Stimulated activated CD8-positive, alpha-beta memory T cell treated with anti-CD3 and anti-CD28 coated beads, Interleukin-7, amount 100 ng/mL, for 1 hour (primary cell): ENCODE measurements at places on chromosomes 16 and 17.

DNA sequence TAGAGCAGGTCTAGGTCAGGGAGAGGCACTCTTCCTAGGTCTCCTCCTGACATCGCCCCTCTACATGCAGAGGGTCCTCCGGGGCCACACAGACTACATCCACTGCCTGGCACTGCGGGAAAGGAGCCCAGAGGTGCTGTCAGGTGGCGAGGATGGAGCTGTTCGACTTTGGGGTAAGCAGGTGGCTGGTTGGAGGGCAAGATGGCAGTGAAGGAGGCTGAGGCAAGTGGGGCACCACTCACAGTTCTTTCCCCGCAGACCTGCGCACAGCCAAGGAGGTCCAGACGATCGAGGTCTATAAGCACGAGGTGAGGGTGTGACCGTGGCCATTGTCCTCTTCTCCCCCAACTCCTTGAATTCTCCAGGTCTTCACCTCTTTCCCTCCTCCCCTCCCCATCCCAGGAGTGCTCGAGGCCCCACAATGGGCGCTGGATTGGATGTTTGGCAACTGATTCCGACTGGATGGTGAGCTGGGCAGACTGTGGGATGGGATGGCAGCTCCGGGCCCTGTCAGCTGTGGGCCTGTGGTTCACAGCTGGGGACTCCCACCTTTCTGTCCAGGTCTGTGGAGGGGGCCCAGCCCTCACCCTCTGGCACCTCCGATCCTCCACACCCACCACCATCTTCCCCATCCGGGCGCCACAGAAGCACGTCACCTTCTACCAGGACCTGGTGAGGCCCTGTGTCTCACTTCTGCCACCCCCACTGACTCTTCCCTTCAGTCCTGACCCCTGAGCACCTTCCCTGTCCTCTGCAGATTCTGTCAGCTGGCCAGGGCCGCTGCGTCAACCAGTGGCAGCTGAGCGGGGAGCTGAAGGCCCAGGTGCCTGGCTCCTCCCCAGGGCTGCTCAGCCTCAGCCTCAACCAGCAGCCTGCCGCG is 3.0 kb downstream of the THOC6 start:
- no peak for DNase-seq

DNA sequence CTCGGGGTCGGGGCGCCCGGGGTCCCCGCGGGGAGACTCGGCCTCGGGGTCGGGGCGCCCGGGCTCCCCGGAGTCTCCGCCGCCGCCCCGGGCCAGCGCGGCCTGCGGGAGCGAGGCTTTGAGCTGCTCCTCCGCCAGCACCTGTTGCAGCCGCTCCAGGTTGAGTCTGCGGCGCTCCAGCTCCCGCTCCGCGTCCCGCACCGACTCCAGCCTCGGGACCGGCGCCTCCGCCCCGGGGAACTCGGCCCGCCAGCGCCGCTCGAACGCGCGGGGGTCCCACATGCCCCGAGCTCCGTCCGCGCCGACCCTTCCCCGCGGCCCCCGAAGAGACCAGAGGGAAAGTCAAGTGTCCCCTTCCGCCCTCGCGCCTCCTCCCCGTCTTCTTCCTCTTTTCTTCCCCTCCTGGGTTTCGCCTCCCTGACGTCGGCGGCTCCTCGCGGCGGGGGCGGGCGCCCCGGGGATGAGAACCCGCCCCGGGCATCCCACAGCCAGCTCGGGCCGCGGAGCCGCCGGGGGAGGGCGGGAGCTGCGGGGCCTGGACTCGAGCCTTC is 40.8 kb upstream of the BHLHA9 start:
- no peak for DNase-seq

DNA sequence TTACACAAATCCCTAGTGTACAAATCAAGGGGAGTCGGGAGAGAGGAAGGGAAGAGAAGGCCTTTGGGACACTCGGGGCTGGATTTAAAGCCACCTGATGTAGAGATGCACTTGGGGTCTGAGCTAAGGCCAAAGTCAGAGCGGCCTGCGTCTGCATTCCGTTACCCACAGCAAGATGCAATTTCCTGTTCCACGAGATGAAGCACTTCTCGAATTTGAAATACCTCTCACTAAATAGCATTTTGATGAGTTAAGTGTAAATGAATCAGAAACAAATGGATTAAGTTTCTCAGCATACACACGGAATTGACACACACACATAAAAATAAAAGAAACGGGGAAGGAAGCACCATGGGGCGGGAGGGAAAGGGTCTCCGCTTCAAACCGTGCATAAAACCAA is 386.0 kb downstream of the SOX9 start:
- DNase-seq = no peak

DNA sequence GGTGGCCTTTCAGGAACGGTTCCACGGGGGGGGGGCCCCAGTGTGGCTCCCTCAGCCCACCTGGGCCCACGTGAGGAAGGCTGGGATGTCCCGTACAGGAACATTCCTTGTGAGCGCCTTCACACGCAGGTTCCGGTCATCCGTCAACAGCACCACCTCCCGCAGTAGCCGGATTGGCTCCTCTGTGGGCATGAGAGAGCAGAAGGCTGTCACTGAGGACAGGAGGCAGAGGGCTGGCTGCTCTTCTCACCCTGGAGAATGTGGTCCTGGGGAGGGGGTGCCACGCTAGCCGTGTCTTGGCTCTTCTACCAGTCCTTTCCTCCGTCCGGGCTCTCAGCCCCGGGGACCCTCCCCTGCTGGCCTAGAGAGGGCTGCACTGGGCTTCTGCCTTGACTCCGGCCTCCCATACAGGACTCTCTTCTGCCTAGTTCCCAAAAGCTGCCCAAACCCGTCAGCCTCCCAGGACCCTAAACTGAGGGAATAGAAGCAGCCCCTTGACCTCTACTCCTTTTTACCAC is 6.6 kb downstream of the HIC1 start:
- DNase-seq = no peak
